GM03348 (cell line): ENCODE measurements at places on chromosomes 12 and 14.

- no peak for DNase-seq
These were observed 2.1 kb downstream of the BICD1 start for GRCh38 chr12:32108787-32109186.

DNA sequence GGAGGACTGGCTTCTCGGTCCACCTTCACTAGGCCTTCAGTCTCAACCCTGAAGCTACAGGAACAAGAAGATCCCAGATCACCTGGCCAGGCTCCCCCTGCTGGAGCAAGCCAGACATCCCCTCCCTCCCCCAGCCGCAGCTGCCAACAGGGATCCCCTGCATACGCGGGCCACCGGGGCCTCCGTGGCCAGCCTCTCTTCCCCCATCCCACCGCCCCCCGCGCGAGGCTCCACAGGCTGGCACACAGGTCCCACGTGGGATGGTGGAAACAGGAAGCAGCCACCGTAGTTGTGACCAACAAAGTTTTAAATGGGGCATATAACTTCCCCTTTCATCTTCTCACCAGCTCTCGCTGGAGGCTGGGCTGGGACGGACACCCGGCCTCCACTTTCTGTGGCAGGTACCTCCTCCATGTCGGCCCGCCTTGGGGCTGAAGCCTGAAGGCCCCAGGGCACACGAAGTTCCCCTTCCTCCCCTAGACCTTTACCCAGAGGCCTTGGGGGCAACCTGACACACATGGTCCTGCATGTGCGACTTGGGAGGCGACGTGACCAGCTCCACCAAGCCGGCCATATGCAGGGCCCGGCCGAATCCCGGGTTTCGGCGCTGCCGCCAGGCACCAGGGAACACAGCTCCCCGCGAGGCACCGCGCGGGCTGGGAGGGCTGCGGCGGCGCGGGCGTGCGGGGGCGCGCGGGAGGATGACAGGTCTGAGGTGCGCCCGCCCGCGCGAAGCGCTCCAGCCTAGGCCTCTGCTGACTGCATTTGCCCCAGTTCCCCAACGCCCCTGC lies 44.4 kb upstream of the PNMA1 start:
- DNase-seq = peak; percentile 68

GRCh38 chr12:21819236-21819635 lies 44.7 kb upstream of the KCNJ8 start:
- peak; percentile 32 for DNase-seq

- no peak for DNase-seq
These were observed 101.4 kb upstream of the RTL1 start for GRCh38 chr14:101004954-101005353.

DNA sequence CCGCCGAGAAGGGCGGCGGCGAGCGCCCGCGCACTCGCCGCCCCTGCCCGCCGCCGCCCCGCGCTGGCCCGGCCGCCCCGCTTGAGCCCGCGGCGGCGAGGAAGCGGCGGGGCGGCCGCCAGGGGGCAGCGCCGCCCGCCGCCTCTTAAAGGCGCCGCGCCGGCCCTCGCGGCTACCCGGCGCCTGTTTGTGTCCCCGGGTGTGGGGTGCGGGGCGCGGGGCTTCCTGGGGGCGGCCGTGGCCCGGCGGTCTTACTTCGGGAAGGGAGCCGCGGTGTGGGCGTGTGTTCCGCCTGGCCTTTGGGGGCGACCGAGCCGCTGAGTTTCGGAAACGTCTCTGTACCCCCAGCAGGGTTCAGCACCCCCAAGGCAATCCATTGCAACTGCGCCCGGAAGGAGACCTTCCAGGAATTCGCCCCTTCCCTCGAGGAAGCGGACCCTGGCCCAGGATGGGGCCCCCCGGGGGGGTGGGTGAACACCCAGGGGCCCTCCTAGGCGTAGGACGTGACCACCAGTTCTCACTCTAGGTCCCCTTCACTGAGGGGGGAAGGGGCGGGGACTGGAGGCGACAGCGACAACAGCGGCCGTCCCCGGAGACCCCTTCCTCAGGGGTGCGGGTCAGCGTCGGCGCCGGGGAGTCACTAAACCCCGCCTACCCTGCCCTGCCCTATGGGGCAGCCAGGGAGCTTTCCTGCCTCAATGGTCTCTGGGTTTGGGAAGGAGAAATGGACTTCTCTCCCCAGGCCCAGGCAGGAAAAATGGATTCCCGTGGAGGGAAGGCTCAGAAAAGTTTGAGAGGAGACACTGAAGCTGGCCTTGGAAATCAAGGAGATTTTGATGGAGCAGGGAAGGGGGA lies at the start of gene ITPK1:
Gene ITPK1, minus strand, starts transcription at position 105 of the 855 bp plus-strand sequence. CDS start 762 bp downstream, outside the sequence.
- peak; percentile 93 for DNase-seq

DNA sequence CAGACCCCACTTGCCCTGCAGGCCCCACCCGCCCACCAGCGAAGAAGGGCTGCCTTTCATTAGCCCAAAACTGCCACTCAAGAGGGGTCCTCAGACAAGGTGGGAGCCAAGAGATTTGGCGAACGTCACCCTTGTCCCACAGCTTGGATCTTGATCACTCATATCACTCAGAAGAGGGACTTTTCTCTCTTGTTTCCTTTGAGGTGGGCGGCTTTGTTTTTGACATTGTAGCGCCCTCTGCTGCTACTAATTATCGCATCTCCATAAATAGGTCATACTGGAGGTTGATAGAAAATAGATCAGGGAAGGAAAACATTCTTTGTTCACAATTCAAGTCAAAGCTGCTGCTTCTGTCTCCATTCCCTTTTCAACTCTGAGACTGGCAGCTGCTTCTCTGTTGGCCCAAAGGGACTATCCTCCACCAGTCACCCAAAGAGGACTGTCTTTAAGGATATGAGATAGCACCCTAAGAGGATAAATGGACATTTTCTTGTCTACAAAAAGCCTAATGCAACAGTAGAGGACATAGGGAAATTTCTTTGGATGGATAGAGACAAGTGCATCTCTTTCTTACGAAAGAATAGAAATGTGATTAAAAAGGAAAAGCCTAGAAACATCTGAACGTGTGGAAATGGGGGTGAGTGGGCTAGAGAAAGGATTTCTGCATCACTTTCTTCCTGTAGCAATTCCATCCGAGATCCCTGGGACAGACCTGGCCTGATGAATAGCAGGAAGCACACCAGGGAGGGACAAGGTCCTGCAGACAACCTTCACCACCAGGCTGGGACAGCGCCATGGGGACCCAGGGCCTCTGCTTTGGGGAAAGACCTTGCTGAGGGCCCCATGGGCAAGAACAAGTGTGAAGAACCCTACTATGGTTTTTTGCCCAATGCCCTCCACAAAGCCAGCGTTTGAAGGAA lies 115.8 kb downstream of the DAD1 start:
- peak; percentile 35 for DNase-seq

DNA sequence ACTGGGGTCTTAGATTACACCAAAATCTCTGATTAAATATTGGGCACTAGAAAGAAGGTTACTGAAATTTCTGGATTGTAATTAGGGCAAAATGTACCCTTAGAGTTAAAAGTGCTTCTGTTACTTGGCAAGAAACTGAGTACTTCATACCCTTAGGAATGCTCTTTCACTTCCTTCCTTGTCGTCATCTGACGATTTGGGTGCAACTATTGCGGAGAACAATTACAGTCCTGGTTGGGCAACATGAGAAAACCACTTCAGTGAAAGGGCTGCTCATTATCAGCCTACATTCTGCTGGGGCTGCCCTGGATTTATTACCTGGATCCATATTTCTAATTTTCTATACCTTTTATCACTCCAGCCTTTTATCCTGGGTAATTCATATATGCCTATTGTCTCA lies 348.5 kb upstream of the MDGA2 start:
- DNase-seq = no peak

- DNase-seq = no peak
These were observed 76.5 kb downstream of the TGFB3 start for GRCh38 chr14:75905147-75905904.

GRCh38 chr14:22572562-22573058 lies 16.4 kb downstream of the DAD1 start:
- DNase-seq = peak; percentile 71

DNA sequence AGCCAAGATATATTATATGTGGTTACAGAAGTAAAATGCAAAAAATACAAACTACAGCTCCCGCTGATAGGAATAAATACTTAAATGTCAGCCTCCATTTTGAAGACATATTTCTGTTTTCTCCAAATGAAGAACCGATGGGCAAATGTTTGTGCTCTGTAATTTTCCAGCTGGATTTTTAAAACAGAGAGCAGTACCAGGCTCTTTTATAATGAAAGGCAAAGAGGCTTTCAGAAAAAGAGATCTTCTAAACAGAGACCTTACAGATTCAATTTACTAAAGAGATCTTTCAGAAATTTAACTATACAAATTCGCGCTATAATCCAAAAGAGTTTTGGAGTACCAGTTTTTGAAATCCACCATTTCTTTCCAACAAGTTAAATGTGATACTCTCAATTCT lies 19.9 kb downstream of the MAP4K5 start:
- no peak for DNase-seq

GRCh38 chr14:90758959-90759358 lies 57.3 kb downstream of the TTC7B start:
- DNase-seq = peak; percentile 63

DNA sequence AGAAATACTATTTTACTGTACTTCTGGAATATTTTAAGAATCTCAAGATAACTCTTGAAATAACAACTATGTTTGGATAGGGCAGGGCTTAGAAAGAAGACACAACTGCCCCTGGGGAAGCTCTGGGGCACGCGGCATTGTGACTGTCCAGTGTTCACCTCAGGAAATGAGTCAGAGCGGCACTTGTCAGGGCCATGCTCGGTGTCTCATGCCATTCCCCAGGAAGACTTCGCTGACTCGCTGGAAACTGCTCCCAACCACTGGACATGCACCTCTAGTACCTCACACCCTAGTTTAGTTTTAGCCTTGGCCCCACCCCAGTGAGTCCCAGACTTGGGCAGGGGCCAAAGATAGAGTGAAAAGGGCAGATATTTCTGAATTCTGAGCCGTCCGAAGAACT lies 192.0 kb downstream of the TTC7B start:
- DNase-seq = no peak

GRCh38 chr12:2259369-2259768 lies 206.6 kb downstream of the CACNA1C start:
- no peak for DNase-seq

GRCh38 chr12:53289891-53290290 lies 5.5 kb upstream of the PFDN5 start:
- DNase-seq = peak; percentile 49

DNA sequence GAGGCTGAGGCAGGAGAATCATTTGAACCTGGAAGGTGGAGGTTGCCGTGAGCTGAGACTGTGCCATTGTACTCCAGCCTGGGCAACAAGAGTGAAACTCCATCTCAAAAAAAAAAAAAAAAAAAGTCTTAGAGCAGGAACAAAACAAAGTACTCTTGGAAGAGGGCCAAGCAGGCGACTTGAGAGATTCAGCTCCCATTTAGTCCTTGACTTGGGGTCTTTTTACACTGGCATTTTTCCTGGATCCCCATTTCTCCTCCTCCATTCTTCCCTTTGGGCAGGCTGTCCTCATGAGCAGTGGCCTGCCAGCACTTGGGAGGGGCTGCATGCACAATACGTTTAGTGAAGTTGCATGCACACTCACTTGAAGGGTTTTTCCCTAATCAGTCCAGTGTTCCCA lies 72.9 kb downstream of the C14orf132 start:
- DNase-seq = no peak

GRCh38 chr14:28776482-28777266 lies 10.1 kb downstream of the FOXG1 start:
- DNase-seq = no peak

DNA sequence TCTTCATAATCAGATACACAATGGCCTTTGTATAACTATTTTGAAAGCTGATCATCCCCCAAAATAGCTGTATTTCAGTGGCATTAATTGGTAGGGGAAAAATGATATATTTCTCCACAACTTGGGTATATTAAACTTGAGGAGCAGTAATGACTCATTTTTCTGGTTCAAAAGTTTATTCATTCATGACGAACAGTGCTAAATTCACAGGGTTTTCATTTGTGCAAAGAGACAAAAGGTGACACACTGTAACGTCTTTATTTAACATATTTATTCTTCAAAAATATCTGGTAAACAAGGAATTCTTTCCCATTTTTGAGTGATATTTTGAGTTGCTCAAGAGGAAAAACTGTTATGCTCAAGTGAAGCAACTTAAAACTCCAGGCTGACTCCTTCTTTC lies 415.5 kb upstream of the SOX5 start:
- DNase-seq = no peak

- DNase-seq = no peak
These were observed 147.7 kb upstream of the SYT10 start for GRCh38 chr12:33587354-33587753.

DNA sequence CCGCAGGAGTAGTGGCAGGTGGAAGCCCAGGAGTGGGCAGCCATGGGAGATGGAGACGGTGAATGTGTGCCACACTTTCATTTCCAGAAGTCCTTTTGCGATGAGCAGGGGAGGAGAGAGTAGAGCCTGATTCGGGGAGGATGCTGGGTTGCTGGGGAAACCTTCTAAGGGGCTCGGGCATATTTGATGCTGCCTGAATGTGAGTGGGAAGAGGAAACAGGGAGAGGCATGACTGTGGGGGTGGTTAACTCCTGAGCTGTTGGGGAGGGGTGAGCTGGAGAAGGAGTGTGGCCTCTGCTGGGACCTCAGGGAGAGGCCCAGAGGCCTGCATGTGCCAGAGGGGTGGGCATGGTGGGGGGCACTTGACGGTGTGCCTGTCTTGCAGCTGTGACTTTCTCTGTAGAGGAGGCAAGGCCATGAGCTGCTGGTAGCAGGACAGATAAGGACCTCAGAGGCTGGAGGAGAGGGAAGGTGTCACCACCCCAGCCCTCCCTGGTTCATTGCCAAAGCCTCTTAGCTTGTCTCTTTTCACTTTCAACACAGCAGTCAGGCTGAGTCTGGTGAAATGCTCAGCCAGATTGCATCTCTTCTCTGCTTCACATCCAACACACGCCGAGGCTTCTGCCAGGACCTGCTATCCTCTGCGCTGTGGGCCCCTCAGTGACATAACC lies 11.4 kb downstream of the GLT1D1 start:
- no peak for DNase-seq

DNA sequence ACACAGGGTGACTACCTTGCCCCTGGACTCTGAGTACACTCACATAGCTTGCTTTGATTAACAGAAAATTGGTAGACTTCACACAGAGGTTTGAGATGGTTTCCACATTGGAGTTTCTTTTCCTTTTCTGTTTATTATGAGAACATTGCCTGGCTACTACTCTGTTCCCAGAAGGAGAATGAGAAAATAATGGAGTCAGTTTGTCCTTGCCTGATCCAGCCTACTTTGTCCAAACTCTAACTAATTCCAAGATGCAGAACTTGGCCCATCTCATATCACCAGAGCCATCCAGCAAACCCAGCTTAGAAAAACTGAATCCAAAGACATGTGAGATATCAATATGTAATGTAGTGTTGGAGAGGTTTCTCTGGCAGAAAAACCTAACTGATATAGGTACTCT lies 20.4 kb downstream of the TAS2R50 start:
- no peak for DNase-seq

GRCh38 chr14:24279301-24280186 lies 8.1 kb upstream of the RABGGTA start:
- no peak for DNase-seq

GRCh38 chr12:107368586-107368985 lies 275.2 kb upstream of the CRY1 start:
- DNase-seq = no peak

- no peak for DNase-seq
These were observed 1.3 kb upstream of the CD27 start for GRCh38 chr12:6443361-6443983.

GRCh38 chr12:52042706-52043385 lies 8.4 kb upstream of the NR4A1 start:
- no peak for DNase-seq

GRCh38 chr12:6377667-6377994 lies 2.3 kb upstream of the SCNN1A start:
- no peak for DNase-seq

- DNase-seq = no peak
These were observed 149.4 kb downstream of the METTL25 start for GRCh38 chr12:82507686-82508085.

- no peak for DNase-seq
These were observed 69.5 kb upstream of the ZDHHC17 start for GRCh38 chr12:76694369-76694768.

- DNase-seq = no peak
These were observed 40.5 kb downstream of the ESR2 start for GRCh38 chr14:64253672-64254071.
